ENCODE measurements at places on chromosomes 5 and 9. TPM values are rescaled to one million over a fixed set of nuclear protein-coding genes. Genes with fewer than 3 reads are reported as not detected.

- no peak for DNase-seq
These were observed 143.7 kb upstream of the SEMA6A start for GRCh38 chr5:116718317-116718716.

- DNase-seq: no peak
These were observed 12.3 kb downstream of the CDH9 start for GRCh38 chr5:27026063-27026462.

- DNase-seq: no peak
These were observed 154.4 kb upstream of the COL5A1 start for GRCh38 chr9:134487066-134487710.

DNA sequence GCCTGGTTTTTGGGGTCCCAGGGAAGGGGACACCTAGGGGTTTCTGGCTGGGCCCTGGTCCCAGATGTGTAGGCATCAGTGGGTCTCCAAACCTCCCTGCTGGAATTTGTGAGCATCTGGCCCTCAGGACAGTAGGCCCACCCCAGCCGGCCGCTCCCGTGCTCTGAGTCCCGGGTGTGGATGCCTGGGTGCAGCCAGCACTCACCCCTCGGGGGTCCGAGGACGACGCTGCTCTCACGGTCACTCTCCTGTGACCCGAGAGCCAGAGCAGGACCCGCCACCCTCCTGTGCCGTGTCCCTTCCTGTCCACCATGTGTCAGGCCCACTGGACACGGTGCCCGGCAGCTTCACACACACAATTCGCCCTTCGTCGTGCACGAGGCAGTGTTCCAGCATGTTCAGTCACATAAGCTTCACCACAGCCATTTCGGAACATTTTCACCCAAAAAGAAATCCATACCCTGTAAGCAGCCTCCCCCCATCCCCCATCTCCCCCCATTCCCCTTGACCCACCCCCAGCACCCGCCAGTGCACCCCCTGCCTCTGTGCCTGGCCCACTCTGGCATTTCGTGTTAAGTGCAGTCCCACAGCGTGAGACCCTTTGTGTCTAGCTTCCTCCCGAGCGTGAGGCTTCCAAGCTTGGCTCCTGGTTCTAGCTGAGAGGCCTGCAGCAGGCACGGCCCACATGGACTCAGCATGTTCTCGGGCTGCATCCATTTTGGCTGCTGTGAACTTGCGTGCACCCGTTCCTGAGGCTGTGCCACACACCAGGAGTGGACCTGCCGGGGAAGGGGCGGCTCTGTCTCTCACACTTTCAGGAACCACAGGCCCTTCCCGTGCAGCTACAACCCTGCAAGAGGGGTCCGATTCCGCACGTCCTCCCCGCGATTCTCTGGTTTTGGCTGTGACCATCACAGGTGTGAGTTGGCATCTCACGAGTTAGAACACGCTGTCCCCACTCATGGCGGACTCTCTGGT is 40.5 kb downstream of the NKD2 start:
- no peak for DNase-seq

- no peak for DNase-seq
These were observed 64.2 kb upstream of the SELENOP start for GRCh38 chr5:42875785-42876374.

The HMCN2 gene
- total RNA-seq: 0.20 TPM

The ANKRD20A1 gene
- not detected for total RNA-seq

The OR1Q1 gene
- total RNA-seq: not detected

The PCDHGA1 gene
- 0.56 TPM for total RNA-seq
